ENCODE measurements at places on chromosomes 2 and 18. TPM values are rescaled to one million over a fixed set of nuclear protein-coding genes. Genes with fewer than 3 reads are reported as not detected.

DNA sequence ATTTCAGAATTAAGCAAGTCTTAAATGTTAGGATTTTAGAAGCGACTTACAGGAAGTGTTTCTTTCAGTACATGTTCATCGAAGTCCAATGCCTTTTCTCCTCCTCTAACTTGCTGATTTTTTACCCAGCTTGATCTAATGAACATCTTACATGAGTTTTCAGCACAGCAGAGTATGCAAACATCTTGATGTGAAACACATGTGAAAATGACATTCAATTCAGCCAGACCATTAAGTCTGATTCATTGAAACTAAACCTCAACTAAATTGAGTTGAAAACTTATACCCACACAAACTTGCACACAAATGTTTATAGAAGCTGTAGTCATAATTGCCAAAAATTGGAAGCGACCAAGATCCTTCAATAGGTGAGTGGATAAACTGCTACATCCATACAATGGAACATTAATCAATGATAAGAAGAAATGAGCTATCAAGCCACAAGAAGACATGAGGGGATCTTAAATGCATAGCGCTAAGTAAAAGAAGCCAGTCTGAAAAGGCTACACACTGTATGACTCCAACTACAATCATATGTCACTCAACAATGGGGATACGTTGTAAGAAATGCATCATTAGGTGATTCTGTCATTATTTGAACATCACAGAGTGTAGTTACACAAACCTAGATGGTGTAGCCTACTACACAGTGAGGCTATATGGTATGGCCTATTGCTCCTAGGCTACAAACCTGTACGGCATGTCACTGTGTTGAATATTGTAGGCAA, 18.5 kb downstream of the PSTPIP2 start:
- no peaks in the 10 kb centered on the region for H3K27me3 ChIP-seq
- H3K4me3 ChIP-seq: no peak overlapping the region
- H3K36me3 ChIP-seq: no peaks in the 10 kb centered on the region
- no peaks in the 10 kb centered on the region for H3K4me1 ChIP-seq

The DNAH7 gene
- total RNA-seq: 0.99 TPM

The OR6B2 gene
- not detected for total RNA-seq

GRCh38 chr2:263022-263738, 652 bp downstream of the SH3YL1 start:
- H3K36me3 ChIP-seq: no peaks in the 10 kb centered on the region
- DNase-seq: no peak
- H3K4me1 ChIP-seq: peaks cover 9% of the 10 kb centered on the region
- no peak overlapping the region for H3K27ac ChIP-seq

The MAPK4 gene
- total RNA-seq: under 0.01 TPM

All from fibroblast of lung (primary cell).